Foreskin keratinocyte (primary cell): ENCODE measurements at places on chromosomes 5 and 9. TPM values are rescaled to one million over a fixed set of nuclear protein-coding genes. Genes with fewer than 3 reads are reported as not detected.

- no peak for DNase-seq
Observed at GRCh38 chr5:155953335-155953734, 373.6 kb upstream of the SGCD start.

DNA sequence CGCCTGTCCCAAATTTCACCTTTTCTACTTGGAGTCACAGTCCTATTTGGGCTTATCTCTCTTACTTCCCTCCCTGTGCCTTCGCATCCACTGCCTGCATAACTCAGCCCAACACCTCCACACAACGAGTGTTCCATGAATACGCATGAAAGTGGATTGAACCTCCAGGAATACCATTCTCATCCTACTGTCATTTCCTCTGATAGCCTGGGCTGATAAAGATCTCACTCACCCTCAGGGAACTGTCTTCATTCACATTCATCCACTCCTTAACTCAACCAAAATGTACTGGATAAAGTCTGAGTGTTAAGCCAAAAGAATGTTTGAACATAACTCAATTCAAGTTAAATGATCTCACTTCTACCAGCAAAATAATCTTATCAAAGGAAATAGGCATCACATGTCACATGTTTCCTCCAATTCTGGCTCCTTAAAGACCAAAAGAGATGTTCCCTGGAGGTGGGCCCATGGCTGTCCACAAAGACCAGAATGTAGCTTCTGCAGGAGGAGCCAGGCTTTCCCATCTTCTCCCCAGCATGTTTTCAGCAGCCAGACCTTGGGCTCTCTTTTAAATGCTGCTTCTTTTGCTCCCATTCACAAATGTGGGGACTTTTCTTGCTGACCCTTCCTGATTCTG lies 28.4 kb upstream of the TRIO start:
- no peak for DNase-seq

GRCh38 chr5:180718810-180719453 lies 20.9 kb downstream of the OR2Y1 start:
- no peak for DNase-seq

GRCh38 chr5:150764530-150764929 lies 5.7 kb upstream of the DCTN4 start:
- no peak for DNase-seq

- no peak for DNase-seq
Observed at GRCh38 chr9:132541870-132542830, 40.3 kb upstream of the BARHL1 start.

GRCh38 chr5:40552981-40553380 lies 126.7 kb upstream of the PTGER4 start:
- no peak for DNase-seq

Gene ZNF658
- 0.85 and 1.2 TPM in 2 replicates for polyA plus RNA-seq

Gene PPP3R2
- not detected in 2 replicates for polyA plus RNA-seq

Gene MED22
- 20.4 and 20.9 TPM in 2 replicates for polyA plus RNA-seq

Gene GABRG2
- polyA plus RNA-seq: not detected in 2 replicates

Gene AHRR
- polyA plus RNA-seq: 0.06 and 0.07 TPM in 2 replicates

Gene IL3
- not detected in 2 replicates for polyA plus RNA-seq

Gene SEMA5A
- polyA plus RNA-seq: 0.26 and 0.51 TPM in 2 replicates
